Fibroblast of lung (primary cell): ENCODE measurements at places on chromosomes 4 and X. TPM values are rescaled to one million over a fixed set of nuclear protein-coding genes. Genes with fewer than 3 reads are reported as not detected.

Gene SMR3B
- not detected in 2 replicates for total RNA-seq

Gene PRAF2
- 6.4 and 11.9 TPM in 2 replicates for total RNA-seq

Gene ALAS2
- total RNA-seq = not detected in 2 replicates

Gene KLHL4
- 2.1 and 3.5 TPM in 2 replicates for total RNA-seq

Gene CCDC110
- 2.0 and 2.3 TPM in 2 replicates for total RNA-seq

Gene TRIM60
- total RNA-seq = not detected in 2 replicates

Gene ITM2A
- under 0.01 and 0.17 TPM in 2 replicates for total RNA-seq

Gene OR13H1
- total RNA-seq = not detected in 2 replicates

Gene QRFPR
- not detected in 2 replicates for total RNA-seq

Gene GRSF1
- total RNA-seq = 62.4 and 73.3 TPM in 2 replicates
